ENCODE measurements at places on chromosomes 1 and 21.

GRCh38 chr1:180521474-180522212 is 19.3 kb upstream of the ACBD6 start:
- DNase-seq: no peak

DNA sequence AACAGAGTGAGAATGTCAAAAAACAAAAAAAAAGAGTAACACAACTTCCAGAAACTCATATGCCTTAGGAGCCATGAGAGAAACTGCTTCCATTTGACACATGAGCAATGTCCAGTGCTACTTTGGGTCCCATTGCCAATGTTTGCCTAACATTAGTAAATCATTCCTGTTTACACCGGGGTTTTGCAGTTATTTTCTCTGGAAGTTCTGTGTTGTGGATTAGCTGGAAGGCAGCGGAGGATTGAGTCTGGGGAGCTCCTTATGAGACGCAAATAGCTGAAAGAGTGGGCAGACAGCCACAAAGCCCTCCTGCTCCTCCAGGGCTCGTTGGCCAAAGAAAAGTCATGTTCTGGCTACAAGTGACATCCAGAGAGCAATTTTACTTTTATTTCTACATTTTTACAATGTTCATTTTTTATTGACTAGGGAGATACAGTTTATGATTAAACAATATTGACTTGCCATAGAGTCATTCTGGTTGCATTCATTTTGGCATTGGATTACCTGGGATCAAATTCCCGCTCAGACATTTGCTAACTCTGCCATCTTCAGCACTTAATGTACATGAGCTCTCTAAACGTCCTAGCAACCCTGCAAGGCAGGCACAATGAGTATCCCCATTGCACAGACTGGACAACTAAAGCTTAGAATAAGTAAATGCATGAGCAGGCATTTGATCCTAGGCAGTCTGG is 66.4 kb upstream of the GALNT2 start:
- DNase-seq: no peak

DNA sequence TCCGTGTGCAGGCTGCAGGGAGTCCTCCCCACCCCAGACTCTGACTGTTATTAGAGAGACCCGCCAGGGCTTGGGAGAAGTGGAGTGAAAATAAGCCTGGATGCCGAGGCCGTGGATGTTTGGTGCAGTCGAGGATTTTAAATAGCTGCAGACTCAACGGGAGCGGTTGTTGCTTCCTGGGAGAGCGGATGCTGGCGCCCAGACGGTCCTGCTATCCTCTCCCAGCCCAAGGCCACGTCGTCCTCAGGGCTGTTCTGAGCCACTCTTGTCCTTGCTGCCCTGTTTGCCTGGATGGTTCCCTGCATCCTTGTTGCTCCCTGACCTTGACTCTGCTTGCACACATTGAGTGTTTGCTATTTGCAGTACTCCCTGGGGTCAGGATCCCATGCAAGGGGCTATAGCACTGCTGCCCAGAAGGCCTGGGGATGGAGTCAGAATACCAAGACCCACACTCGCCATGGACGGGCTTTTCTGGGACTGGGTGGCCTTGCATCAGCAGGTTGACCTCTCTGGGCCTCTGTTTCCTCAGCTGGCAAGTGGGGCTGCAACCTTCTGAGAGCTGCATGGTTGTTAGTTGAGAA is 205.3 kb upstream of the C1orf174 start:
- DNase-seq: no peak

GRCh38 chr1:162500805-162501204 is 3.2 kb downstream of the UHMK1 start:
- no peak for DNase-seq

GRCh38 chr21:32868631-32869454 is 97.3 kb upstream of the PAXBP1 start:
- no peak for DNase-seq
